Heart right ventricle (tissue), 16 donors: ENCODE measurements at places on chromosomes 6 and 20.
A peak's percentile ranks its signal among the peaks of the same experiment; 100 is the strongest.

GRCh38 chr20:57387945-57388371, 3.2 kb upstream of the RBM38 start:
- DNase-seq: no peak
- peaks cover 33% of the 10 kb centered on the region for H3K4me1 ChIP-seq
- no peaks in the 10 kb centered on the region for H3K36me3 ChIP-seq
- H3K4me3 ChIP-seq: no peak overlapping the region

DNA sequence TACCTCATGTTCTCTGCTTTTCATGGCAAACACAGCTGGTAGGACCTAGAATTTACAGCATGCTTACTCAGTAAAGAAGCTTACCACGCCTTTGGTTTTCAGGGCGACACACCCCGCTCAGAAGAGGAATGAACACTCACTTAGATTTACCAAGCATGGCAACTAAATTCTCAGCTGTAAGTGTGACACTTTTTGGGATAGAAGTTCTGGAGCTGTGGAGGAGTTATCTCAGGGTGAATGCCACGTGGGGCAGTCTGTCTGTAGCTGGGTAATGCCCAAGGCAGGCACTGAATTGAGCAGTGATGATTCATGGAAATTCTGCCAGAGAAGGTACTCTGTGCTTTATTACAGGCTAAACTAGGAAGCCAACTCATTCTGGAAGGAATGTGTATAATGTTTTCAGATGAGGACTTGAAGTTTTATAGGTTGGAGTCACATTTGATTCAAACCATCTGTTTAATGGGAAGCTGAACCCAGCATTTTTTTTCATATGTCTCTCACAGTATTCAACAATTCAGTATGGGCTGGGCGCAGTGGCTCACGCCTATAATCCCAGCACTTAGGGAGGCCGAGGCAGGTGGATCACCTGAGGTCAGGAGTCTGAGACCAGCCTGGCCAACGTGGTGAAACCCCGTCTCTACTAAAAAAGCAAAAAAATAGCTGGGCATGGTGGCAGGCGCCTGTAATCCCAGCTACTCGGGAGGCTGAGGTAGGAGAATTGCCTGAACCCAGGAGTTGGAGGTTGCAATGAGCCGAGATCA, 3.5 kb upstream of the PRIM2 start:
- H3K36me3 ChIP-seq: no peaks in the 10 kb centered on the region
- DNase-seq: no peak
- H3K4me3 ChIP-seq: no peak overlapping the region

DNA sequence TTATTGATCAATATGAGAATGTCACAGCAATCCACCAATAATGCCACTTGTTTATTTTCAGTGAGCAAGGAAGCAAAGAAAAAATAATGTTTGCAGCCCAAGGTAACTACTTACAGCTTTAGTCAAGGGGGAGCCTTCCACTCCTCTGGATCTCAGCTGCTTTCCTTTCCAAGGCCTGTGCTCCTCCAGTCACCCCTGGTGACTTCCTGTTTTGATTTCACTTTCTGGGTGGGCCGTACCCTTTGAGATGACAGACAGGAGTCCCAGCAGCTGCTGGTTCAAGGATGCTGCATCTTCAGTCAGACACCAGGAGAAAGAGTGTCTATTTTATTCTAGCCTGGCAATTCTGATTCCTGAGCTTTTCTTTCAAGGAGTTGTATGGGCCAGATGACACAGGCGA, 5.6 kb upstream of the VNN2 start:
- no peak overlapping the region for H3K27ac ChIP-seq
- DNase-seq: peak; percentile 16
- H3K27me3 ChIP-seq: no peaks in the 10 kb centered on the region
- H3K4me3 ChIP-seq: no peak overlapping the region
- H3K4me1 ChIP-seq: no peaks in the 10 kb centered on the region
- H3K36me3 ChIP-seq: no peaks in the 10 kb centered on the region

DNA sequence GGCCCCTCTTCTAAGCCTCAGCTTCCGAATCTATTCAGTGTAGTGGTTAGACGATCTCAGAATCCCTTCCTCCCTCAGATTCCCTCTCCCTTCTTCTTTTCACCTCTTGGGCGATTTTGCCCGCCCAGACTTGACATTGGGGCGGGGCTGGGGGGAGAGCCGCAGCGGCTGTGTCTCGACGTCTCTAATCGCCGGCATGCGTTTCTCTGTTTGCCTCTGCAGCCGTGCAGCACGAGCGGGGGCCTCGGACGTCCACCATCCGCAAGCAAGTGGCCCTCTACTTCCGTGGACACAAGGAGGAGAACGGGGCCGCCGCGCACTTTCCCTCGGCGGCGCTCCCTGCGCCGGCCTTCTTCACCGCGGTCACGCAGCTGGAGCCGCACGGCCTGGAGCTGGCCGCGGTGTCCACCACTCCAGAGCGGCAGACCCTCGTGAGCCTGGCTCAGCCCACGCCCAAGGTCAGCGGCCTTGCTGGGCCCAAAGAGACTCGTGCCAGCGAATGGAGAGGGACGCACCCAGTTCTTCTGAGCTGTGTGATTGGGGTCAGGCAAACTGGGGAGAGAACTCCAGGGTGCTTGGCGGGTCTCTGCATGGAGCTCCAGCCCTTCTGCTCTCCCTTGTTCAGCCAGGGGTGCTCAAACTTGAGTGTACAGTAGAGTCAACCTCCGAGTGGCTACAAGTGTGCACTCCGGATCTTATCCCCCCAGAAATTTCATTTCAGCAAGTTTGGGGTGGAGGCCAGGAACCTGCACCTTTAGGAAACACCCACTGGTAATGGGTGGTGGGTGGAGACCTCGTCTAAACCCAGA, 10.7 kb downstream of the NR2E1 start:
- H3K27me3 ChIP-seq: peaks cover 100% of the 10 kb centered on the region
- no peaks in the 10 kb centered on the region for H3K36me3 ChIP-seq
- H3K4me1 ChIP-seq: peaks cover 5% of the 10 kb centered on the region
- DNase-seq: no peak

DNA sequence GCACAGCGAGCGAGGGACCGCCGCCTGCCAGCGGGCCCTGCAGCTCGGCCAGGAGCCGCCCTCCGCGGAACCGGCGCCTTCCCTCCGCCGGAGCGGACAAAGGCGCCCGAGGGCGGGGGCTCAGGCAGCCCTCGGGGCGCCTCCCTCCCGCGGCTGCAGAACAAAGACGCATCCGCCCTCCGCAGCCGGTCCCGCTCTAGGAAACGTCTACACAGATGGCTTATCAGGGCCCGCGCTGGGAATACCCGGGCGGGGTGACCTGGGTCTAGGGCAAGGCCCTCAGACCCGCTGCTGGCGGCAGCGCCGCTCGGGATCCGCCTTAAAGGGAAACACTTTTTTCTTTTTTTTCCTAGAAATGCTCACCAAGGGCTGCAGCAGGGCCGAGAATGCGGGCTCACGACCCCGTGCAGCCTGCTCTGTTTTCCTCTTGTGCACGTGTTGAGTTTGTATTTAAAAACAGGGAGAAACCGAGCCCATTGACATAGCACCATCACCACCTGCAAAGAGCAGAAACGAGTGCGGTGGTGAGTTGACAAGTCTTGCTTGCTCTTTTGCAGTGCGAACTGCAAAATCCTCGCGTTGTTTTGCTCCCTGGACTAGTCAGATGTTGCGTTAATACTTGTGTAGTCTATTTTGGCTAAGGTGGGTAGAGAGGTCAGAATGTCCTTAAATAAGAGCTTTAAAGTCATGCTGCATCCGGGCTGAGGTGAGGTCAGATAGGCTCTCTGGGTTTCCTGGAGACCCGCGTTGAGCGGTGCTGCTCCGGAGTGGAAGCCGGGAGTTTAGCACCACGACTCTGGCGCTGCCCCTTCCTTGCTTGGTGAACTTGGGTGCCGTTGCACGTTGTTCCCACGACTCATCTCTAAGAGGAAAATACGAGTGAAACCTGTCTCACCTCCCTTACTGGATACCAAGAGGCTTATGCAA, 1.1 kb upstream of the RPS6KA2 start:
- peak overlapping the region; percentile 90 for H3K27ac ChIP-seq
- peaks cover 5% of the 10 kb centered on the region for H3K4me1 ChIP-seq
- no peaks in the 10 kb centered on the region for H3K27me3 ChIP-seq
- H3K36me3 ChIP-seq: no peaks in the 10 kb centered on the region
